Foreskin keratinocyte (primary cell): ENCODE measurements at places on chromosomes 3 and 15.

DNA sequence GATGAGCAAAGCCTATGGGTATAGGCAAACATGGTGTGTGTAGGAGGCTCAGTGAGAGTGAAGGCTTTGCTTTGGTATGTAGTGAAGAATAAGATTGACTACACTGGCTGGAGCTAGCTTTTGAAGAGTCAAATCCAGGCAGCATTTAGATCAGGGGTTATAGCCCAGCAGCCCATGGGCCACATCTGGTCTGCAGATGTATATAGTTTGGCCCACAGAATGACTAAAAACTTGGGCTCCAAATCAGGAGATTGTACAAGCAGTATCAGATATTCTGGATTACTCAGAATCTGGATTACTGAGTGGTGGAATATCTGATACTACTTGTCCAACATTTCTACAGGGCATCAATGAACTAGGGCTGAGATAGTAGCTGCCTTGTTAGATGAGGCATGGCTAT lies 92.9 kb upstream of the FGF7 start:
- no peak for DNase-seq

GRCh38 chr15:45653702-45654424 lies 19.0 kb downstream of the SQOR start:
- no peak for DNase-seq

GRCh38 chr15:78909160-78909695 lies 35.6 kb downstream of the CTSH start:
- DNase-seq, result no peak

GRCh38 chr3:155805204-155805801 lies 775 bp downstream of the C3orf33 start:
- DNase-seq, result no peak

DNA sequence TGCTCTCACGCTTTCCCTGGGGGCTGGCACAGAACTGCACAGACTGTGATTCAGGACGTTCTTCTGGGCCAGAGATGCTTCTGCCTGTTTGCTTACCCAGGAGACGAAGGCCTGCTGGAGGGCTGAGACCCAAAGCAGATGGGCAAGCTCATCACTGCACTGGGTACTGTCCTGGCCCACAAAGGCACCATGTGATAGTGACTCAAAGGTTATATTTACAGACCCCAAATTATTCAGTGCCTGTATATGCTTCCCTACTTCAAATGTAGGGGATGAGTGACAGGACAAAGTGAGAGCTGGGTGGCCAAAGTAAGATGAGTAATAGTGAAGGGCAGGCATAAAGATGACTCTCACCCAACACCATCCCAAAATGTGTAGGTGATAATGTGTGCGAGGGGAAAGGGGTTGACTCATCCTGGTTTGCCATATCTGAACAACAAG lies 127.4 kb downstream of the WDR76 start:
- DNase-seq, result no peak

- no peak for DNase-seq
Measured at GRCh38 chr15:91572110-91572509, 281.4 kb upstream of the SLCO3A1 start.

DNA sequence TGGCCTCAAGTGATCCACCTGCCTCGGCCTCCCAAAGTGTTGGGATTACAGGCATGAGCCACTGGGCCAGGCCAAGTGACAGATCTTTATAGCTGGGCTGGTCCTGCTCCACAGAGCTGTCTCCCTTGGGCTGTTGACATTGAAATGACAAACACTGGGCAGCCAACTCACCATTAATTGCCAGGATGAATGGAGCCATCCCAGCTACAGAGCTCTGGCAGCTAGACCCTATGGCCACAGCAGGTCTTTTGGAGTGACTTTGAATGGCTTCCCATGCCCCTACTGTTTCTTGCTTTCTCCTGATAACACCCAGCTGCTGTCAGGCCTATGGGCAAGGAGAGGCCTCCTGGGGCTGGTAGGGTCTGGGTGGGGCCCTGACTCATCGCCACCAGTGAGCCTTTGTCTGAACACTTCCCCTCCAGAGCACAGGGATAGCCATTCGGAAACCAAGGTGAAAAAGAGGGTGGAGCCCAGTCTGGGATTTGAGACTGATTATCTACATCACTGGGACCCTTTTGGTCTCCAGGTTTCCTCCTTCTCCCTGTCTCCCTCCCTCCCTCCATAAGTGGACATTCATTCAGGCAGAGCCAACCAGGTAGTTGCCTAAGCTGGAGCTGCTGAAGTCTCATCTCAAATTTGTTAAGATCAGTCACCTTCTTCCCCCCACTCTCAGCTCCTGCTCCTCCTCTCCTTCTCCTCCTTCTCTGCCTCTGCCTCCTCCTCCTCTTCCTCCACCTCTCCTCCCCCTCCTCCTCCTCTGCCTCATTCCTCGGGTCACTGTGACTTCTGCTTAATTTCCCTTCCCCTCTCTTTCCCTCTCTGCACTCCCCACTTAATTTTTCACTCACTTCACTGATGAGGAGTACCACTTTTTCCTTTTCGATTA lies 34.0 kb downstream of the BHLHE40 start:
- peak; percentile 57 for DNase-seq

GRCh38 chr3:5115506-5116162 lies 6.5 kb upstream of the ARL8B start:
- DNase-seq, result no peak

DNA sequence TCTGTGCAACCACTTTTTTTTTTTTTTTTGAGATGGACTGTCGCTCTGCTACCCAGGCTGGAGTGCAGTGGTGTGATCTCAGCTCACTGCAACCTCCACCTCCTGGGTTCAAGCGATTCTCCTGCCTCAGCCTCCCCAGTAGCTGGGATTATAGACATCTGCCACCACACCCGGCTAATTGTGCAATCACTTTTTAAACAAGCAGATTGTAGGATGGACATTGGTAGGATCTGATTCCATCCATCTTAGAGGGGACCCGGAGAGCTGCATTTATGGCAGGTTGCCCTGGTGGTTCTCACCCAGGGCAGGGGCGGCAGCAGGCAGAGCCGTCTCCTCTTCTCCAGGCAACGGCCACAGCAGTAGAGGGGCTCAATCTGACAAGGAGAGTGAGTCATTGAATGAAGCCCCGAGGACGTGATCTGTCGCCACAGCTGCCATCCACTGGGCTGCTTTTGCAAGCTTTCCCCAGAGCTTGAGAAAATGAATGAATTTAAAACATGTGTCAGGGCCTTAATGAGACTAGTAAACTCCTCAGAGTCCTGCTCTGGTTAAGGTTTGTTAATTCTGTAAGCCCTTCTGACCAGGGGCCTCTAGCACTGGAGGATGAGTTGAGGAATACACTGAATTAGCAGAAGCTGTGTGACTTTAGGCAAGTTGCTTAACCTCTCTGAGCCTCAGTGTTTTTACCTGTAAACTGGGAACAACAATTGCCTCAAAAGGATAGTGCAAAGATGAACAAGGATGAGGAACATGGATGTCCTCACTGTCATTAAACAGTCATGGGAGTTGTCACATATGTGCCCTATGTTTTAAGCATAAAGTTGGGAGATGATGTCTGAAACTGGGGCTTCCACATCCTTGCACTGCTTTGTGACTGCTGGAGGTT lies 129.1 kb downstream of the ASB7 start:
- DNase-seq, result no peak

GRCh38 chr3:188217726-188218125 lies 63.8 kb downstream of the LPP start:
- no peak for DNase-seq

- no peak for DNase-seq
Measured at GRCh38 chr3:127206611-127207516, 13.9 kb downstream of the PRR23E start.

- no peak for DNase-seq
Measured at GRCh38 chr3:18100121-18100520, 325.0 kb downstream of the SATB1 start.

DNA sequence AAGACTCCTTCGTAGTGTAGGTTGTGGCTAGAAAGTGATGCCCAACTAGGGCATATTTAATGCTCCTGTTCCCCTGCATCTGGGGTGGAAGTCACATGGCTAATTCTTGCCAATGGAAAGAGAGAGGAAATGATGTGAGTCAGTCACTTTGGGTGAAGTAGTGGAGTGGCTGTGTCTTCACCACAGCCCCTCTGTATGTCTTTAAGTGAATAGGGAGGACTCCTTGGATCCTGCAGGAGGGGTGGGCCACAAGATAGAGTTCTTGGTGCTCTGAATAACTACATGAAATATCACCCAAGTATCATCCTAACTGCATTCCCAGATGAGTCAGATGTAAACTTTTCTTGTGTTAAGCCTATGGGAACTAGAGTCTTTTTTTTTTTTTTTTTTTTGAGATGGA lies 17.8 kb upstream of the MB21D2 start:
- peak; percentile 24 for DNase-seq

- DNase-seq, result no peak
Measured at GRCh38 chr3:32335365-32336112, 56.1 kb upstream of the CMTM7 start.

DNA sequence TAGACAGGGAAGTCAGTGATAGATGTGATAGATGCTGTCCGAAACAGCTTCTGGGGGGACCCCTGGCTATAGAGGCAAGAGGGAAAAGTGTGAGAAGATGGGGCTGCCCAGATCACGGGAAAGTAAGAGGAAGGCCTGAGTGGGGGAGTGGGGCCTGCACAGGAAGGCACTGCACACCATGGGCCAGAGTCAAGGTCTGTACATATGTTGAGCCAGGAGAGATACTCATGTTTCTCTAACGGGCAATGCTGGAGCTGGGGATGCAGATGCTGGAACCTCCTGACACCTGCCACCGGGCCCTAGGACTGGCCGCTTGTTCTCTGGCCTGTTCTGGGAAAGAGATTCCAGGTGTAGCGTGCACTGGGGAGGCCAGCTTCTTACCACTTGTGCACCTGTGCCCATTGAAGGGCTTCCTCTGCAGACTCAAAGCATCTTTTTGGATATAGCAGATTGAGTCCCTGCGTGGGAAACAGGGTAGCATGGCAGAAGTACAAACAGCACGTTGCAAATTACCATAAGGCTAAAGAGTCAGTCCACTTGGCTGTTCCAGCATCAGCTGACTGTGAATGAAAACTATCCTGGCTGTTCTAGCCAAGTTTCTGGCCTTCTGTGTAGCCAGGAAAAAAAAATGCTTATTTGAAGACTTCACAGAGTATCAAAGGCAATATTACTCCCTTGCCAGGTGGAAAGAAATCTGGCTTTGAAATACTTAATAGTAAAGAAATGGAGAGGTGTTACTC lies 77.1 kb upstream of the GSK3B start:
- no peak for DNase-seq

- peak; percentile 34 for DNase-seq
Measured at GRCh38 chr15:78417754-78418630, 20.0 kb upstream of the IREB2 start.

- DNase-seq, result no peak
Measured at GRCh38 chr3:95886616-95887015, 927.8 kb upstream of the EPHA6 start.

- no peak for DNase-seq
Measured at GRCh38 chr3:112086875-112087524, 811 bp downstream of the C3orf52 start.

DNA sequence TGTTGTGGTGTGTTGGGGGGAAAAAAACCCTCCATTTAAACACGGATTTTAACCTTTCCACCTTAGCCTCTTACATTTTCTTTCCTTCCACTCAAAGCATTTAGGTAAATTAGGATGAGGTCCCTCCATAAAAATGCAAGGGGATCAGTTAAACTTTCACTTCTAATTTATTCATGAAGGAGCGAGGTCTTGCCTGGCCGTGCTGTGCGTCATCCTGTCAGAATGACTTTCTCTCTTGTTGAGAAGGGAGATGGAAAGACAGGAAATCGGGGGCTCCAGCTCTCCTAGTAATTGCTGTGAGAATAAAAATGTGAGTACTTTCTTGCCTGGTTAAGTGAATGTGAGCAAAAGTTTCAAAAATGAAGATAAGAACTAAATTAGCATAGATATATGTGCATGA lies 962.3 kb upstream of the NR2F2 start:
- DNase-seq, result no peak

DNA sequence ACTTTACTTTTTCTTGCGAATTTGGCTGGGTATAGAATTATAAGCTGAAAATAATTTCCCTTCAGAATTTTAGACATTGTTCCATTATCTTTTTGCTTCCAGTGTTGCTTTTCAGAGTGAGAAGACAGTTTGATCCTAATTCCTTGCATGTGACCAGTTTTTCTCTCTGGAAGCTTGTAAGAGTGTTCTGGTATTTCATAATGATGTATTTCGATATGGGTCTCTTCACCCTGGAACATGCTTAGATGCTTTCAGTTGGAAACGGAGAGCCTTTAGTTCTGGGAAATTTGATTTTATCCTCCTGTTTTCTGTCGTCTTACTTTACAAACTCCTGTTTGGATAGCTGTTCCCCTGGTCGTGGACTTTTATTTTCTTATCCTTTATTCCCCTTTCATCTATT lies 13.9 kb downstream of the ALPK3 start:
- DNase-seq, result no peak

- no peak for DNase-seq
Measured at GRCh38 chr15:81749716-81750375, 296.0 kb downstream of the MEX3B start.

DNA sequence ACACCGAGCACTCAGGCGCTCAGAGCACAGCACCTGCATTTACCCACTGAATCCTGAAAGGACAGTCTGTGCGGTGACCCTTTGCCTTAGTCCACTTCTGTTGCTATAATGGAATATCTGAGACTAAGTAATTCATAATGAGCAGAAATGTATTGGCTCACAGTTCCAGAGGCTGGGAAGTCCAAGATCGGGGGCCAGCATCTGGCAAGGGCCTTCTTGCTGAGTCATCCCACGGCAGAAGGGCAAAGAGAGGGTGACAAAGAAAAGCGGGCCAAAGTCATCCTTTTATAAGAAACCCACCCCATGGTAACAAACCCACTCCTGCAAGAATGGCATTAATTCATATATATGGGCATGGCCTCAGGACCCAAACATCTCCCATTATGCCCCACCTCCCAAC lies 27.7 kb downstream of the POC1A start:
- DNase-seq, result no peak

GRCh38 chr15:100230784-100231183 lies 111.0 kb downstream of the ADAMTS17 start:
- DNase-seq, result no peak

- no peak for DNase-seq
Measured at GRCh38 chr15:45117308-45118130, 3.4 kb downstream of the DUOXA2 start.
